ENCODE measurements at places on chromosomes 16 and 17.

GRCh38 chr17:61411261-61412142 is 11.9 kb downstream of the TBX2 start:
- DNase-seq = peak; percentile 42

GRCh38 chr17:50039058-50039457 is 16.9 kb upstream of the ITGA3 start:
- DNase-seq = no peak

- DNase-seq = no peak
Observed at GRCh38 chr16:677316-678190, 2.1 kb downstream of the RHBDL1 start.

GRCh38 chr16:80594756-80595155 is 54.0 kb downstream of the DYNLRB2 start:
- no peak for DNase-seq

GRCh38 chr17:40909755-40910154 is 24.7 kb upstream of the KRT20 start:
- no peak for DNase-seq

DNA sequence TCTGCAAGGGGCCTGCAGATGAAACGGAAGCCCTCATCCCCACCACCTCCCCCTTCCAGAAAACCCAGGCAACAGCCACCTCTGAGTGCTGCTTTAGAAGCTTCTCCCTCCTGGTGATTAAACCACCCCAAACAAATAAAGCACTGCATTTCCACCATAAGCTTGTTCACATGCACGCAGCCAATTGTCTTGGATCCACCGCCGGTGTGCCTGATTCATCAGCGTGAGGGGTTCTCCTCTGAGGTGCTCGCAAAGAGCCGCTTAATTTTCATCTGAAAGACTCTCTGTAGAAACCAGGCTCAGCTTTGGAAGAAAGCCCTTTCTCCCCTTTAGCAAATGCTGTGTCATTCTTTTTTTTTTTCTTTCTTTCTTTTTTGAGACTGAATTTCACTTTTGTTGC is 155.2 kb upstream of the EEF2KMT start:
- no peak for DNase-seq

DNA sequence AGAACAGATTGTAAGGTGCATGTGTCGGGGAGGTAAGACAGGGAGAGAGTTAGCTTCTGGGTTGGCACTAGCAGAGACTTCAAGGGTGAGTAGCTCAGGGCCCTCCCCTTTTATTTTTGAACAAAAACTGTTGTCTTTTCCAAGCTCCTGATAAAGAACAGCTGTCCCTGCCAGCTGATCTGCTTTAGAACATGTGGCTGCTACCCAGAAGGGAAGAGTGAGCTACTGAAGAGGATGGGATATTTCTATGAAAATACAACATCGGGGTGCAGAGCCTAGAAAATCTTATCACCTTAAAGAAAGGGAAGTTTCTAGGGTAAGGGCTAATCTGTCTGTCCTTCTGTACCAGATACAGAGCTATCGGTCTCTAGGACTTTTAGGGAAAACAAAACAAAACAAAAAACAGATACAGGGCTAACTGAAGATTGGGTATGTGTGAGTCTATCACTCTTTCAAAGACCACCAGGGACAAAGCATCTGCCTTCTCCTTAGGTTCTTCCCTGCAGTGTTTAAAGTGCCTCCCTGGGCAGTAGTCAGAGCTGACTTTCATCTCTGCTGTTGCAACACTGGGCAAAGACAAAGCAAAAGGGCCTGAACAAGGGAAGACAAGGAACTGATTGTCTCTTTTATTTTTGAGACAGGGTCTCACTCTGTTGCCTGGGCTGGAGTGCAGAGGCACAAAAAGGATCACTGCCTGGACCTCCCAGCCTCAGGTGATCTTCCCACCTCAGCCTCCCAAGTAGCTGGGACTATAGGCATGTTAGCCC is 5.0 kb upstream of the DHRS13 start:
- DNase-seq = no peak

DNA sequence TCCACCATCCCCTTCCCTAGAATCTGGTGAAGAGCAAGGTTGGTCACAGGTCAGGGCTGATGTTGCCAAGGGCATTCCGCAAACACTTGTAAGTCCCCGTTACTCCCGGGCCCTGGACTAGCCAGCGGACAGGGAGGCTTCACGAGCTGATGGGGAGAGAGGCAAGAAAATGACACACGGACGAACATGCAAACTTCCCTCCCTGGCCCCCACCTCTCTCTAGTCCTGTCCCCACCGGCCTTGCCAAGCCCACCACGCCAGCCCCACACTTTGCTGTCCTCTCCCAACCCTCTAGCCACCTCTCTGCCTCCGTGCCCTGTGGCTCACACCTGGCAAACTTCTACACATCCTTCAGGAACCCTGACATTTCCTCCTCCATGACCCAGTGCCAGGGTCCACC is 54.8 kb downstream of the RPH3AL start:
- DNase-seq = no peak

All from stimulated activated naive CD8-positive, alpha-beta T cell treated with anti-CD3 and anti-CD28 coated beads, Interleukin-15, Interleukin-2, amounts not matched to agents 100 U/mL and 50 U/mL, for 24 hours (primary cell).